Activated CD4-positive, alpha-beta T cell treated with anti-CD3 and anti-CD28 coated beads, Interleukin-2, amount 50 U/mL, for 4 hours (primary cell): ENCODE measurements at places on chromosomes 2 and 18.

DNA sequence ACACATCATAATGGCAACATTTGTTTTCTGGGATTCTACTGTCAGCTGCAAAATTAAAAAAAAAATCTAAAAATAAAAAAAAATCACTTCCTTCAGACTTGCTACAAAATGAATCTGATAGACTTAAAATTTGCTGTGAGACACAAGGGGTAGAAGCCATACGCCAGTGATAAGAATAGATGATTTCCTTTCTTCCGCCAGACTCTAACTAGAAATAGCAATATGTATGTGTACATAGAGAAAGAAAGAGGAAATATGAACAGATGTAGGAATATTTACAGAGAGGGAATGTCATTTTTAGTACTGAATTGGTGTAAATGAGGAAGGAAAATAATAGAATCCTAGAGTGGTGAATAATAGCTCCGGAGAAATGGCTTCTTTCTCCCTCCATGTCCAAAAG is 574.2 kb downstream of the DCC start:
- DNase-seq = no peak

- no peak for DNase-seq
Observed at GRCh38 chr2:196565106-196565765, 74.3 kb upstream of the CCDC150 start.

GRCh38 chr2:236159778-236160170 is 8.4 kb downstream of the GBX2 start:
- no peak for DNase-seq

DNA sequence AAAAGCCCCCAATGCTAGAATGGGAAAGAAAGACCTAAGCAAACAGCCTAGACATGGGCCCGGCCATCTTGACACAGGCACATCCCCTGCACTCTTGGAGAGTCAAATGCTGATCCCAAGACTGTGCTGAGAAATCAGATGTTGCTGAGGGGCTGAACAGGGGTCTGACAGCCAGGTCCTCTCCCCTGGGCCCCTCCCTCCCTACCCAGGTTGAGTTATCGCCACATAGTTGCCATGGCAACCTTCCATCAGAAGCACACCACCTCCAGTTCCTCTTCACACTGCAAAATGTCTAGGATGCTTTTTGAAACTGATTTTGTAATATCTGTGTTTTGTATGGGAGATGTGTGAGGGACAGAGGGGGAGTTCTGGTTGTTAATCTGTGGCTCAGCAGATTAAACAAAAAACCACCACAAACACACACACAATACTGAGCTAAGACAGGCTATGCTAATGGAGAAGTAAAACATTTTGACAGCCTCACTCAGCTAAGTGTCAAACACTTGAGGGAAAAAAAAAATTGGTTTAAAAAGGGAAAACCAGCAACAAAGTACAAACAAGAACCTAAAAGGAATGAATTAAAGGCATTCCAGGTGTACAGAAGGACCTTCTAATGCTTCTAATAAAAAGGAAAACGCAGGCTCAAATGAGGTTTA is 88.2 kb downstream of the TMEM163 start:
- no peak for DNase-seq

DNA sequence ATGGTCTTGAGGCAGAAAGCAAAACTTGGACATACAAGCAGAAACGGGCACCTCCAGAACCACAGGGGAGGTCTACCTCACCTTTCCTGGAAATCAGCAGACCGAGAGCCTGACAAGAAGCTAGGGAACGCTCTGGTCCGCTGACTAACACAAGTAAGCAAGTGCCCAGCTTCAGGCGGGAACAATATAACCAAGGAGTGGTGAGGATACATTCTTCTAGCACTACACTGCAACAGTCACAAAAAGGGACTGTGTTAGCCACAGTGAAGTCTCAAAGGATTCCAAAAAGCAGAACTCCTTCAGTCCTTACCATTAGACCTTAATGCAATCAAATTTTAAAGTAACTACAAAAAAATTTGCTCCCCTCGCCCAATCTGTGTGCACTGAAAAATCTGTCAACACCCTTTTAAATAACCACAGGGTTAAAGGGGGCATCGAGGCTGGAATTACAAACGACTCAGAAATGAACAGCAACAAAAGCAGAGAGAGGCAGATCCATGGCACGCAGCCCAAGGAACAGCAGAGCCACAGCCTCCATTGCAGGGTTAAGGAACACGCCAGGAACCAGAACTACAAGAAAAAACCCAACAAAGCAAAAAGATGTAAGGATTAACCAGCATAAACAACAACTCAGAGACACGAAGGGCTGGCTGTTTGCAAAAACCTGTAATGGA is 7.1 kb downstream of the THAP4 start:
- DNase-seq = no peak

- DNase-seq = no peak
Observed at GRCh38 chr2:190656301-190656700, 7.4 kb downstream of the NAB1 start.

DNA sequence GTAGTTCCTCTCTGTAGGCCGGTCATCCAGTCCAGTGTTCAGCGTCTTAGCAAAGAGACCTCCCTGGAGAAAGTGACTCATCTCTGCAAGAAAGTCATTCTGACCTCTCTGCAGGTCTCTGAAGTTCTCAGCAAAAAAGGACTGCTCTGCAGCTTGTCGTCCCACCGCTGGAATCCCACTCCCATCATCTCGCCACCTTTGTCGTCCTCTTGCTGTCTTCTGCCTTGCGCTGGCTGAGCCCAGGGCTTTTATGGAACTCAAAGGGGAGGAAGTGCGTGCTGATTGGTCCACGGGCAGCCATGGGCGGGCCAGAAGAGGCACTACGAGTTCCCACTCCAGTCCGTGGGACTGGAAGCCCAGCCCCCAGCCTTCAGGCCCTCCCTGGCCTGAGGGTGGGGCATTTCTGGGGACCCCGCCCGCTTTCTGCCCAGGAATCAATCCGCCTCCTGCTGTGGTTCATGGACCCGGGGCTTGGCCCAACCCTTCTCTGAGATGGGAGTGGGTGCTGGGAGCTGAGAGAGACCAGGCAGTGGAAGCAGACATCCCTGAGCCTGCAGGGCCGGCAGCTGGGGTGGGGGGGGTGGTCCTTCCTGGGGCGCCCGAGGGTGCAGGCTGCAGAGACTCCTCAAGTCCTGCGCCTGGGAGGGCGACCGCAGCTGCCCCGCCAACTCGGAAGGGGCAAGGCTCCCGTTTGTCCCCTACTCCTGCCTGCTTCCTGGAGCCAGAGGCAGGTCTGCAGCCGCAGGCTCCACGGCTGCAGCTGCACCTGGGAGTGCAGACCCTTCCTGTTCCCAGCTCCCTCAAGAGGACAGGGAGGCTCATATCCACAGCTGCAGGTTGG is 660.7 kb upstream of the RAB6C start:
- no peak for DNase-seq

GRCh38 chr18:617970-618504 is 21.2 kb downstream of the CLUL1 start:
- DNase-seq = no peak

GRCh38 chr2:54310311-54310710 is 54.3 kb upstream of the TSPYL6 start:
- no peak for DNase-seq

DNA sequence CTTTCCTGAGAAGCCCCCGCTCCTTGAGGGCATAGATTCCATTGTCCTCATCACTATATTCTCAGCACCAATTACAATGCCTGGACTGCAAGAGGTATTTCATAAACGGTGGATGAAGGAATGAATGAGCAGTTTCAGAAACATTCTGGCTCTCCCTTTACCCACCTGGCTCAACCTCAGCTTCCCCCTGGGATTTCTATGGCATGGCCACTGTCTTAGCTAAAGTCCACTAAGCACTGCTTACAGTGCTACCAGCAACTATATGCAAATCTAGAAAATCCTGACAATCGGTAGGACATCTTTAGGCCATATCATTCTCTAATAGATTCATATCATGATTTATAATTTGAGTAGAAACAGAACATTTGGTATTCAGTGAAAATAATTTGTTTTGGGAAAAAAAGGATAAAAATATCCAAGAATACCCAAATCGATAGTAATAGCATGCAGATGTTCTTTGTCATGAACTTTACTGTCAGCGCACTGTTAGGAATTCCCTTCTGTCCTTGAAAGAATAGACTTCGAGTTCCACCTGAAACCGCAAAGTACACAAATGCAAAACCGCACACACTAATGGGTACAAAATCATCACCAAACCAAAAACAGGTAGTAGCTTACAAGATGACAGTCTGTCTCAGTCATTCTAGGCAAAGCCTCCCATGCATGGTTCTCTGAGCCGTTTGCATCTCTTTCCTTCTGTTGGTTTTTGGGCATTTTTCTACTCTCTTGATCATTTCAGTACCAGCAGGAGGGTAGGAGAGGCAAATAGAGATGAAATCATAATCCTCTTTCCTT is 303.6 kb upstream of the ID2 start:
- no peak for DNase-seq

DNA sequence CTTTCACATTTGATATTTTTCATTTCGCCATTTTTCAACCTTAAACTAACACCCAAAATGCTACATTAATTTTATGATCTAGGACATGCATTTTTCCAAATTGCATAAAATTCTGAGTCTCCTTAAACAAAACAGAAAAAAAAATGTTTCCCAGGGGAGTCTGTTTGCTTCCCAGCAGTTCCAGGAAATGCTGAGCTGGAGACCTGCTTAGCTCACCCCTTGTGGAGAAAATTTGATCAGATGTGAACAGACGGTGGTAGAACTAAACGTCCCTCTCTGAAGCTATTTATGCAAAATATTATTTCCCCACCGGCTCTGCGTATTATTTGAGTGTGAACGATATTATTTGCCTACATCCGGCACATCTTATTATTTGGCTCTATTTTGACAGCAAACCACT is 74.9 kb upstream of the AGAP1 start:
- no peak for DNase-seq

- no peak for DNase-seq
Observed at GRCh38 chr2:63765117-63765516, 76.6 kb upstream of the UGP2 start.

GRCh38 chr18:59743566-59743965 is 46.3 kb upstream of the CCBE1 start:
- DNase-seq = no peak

GRCh38 chr18:60228609-60229595 is 143.7 kb downstream of the MC4R start:
- DNase-seq = no peak

DNA sequence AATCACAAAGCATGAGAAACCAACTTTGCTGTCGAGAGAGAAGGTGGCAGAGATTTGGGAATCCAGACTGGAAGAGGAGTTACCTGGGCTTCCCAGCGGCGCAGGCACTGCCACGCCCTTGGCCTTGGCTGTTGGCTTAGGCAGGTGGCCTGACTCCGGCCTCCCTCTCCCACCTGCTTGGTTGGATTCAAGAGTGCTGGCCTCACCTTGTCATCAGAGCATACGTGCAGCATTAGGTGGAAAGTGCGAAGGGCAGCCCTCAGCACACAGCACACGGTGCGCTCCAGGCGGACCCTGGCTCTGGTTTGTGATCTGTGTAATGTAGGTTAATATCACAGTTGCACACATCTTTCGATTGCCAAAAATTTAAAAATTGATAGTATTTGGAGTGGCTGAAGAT is 19.2 kb upstream of the ASB1 start:
- no peak for DNase-seq

GRCh38 chr18:10164271-10165071 is 250.7 kb downstream of the VAPA start:
- no peak for DNase-seq

GRCh38 chr2:66824926-66825325 is 390.0 kb downstream of the MEIS1 start:
- no peak for DNase-seq

- no peak for DNase-seq
Observed at GRCh38 chr2:208369091-208369490, 37.5 kb upstream of the PTH2R start.

DNA sequence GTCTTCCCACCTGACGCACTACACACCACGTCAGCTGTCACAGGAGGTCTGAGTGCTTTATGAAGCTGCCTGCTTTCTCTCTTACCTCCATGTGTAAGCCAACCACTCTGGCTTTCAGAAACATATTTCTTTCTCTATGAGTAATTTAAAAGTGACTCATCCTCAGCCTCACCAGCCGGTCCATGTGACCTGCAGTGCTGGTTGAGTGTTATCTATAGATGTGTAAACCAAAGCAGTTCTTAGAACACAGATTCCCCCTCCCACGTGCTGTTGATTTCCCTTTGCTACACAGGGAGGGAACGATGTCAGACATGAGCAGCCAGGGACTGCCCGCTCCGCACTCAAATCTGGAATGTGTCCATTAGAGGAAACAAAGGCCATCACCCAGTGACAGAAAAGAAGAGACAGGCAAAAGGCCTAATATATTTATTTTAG is 157.8 kb downstream of the BCL2 start:
- peak; percentile 75 for DNase-seq

- no peak for DNase-seq
Observed at GRCh38 chr2:144504218-144504641, 15.7 kb downstream of the ZEB2 start.

GRCh38 chr2:109269706-109270504 is 140.9 kb downstream of the SH3RF3 start:
- DNase-seq = no peak

- no peak for DNase-seq
Observed at GRCh38 chr18:35089382-35089781, 48.2 kb downstream of the MAPRE2 start.

DNA sequence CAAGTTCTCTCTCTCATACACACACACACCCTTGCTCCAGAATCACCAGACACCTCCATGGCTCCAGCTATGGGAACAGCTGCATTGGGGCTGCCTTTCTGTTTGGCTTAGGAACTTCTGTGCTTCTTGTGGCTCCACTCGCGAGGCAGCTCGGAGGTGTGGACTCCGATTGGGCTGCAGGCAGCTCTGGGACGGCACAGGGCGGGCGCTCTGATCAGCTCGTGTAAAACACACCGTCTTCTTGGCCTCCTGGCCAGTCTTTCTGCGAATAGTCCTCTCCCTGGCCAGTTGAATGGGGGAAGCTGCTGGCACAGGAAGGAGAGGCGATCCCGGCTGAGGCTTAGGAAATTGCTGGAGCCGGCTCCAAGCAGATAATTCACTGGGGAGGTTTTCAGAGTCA is 22.4 kb downstream of the FOSL2 start:
- DNase-seq = no peak

GRCh38 chr18:48100651-48101165 is 170.2 kb upstream of the SMAD2 start:
- no peak for DNase-seq

DNA sequence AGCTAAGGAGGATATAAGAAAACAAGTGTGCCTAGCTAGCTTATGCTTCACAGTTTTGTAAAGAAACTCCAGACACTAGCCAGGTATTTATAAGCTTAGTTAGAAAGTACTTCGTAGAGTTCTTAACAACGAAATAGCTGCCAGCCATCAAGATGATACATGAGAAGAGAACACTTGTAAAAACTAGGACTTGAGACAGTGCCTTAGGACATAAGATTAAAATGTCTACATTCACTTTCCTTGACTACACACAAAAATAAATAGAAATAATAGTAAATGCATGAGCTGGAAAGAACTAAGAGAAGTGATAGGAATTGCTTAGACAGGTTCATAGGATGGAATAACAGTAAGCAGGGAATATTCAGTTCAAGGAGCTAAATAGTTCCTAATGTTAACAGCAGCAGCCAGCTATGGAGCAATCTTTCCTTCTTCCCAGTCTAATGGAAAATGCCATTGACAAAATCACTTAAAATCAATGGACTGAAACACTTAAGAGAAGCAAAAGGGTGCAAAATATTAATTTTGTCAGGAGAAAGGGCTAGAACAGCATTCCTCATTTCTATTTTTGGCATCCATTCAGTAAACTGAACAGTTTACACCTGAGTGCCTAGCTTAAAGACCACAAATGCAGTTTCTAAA is 186.6 kb downstream of the PDE11A start:
- no peak for DNase-seq
